ENCODE measurements at places on chromosomes 5 and 9. TPM values are rescaled to one million over a fixed set of nuclear protein-coding genes. Genes with fewer than 3 reads are reported as not detected.
A peak's percentile ranks its signal among the peaks of the same experiment; 100 is the strongest.

DNA sequence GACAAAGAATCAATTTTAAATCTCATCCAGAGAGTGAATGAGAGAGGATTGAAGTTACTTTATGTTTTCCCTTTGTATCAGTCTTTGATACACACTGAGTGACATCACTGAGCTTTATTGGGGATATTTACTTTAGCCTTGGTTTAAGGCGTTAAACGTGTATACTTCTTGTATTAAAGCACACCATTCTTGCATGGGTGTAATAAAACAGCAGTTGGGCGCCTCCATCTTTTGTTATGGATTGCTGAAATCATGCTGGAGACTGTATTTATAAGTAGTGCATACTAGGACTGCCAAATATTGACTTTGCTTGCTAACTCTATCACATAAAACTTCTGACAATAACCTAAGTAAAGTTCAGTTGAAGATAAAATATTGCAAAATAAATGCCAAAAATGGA is 1755.8 kb upstream of the WWC1 start:
- DNase-seq, result no peak

The NRARP gene
- 0.82 TPM for total RNA-seq

DNA sequence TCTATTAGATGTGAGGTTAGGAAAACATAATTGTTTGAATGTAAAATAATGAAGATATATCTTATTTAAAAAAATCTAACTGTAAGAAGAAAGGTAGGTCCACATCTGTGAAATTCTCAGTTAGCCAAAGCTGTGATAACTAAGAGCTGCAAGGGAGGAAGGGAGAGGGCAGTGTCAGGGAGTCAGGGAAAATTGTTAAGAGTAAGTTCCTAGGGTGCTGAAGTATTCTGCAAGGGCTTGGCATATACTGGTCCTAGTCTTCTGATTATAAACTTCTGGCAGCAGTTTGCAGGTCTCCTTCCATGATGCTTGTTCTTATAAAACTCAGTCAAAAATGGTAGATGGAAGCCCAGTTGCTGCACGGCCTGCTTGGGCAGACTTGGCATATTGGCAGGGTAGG is 233.2 kb downstream of the NMUR2 start:
- no peak for DNase-seq

DNA sequence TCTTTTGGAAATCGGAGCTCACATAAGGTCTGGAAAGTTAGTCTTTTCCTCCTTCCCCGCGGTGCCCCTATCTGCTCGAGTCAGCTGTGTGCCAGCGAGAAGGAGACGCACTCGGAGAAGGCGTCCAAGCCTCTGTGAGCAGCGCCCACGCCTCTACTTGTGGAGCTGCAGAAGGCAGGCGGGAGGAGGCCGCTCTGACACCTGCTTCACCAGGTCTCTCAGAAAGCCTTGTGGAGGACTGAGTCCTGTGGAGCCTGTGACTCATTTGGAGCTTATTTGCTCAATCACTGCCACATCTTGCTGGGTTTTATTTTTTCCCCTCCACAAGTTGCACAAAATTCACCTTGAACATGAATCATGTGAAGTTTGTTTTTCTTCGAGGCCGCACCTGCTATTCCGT is 117.5 kb downstream of the IRX2 start:
- no peak for DNase-seq

- no peak for DNase-seq
Observed at GRCh38 chr5:59091965-59092364, 509.1 kb downstream of the RAB3C start.

GRCh38 chr5:88727705-88728313 is 155.2 kb downstream of the MEF2C start:
- DNase-seq, result no peak

DNA sequence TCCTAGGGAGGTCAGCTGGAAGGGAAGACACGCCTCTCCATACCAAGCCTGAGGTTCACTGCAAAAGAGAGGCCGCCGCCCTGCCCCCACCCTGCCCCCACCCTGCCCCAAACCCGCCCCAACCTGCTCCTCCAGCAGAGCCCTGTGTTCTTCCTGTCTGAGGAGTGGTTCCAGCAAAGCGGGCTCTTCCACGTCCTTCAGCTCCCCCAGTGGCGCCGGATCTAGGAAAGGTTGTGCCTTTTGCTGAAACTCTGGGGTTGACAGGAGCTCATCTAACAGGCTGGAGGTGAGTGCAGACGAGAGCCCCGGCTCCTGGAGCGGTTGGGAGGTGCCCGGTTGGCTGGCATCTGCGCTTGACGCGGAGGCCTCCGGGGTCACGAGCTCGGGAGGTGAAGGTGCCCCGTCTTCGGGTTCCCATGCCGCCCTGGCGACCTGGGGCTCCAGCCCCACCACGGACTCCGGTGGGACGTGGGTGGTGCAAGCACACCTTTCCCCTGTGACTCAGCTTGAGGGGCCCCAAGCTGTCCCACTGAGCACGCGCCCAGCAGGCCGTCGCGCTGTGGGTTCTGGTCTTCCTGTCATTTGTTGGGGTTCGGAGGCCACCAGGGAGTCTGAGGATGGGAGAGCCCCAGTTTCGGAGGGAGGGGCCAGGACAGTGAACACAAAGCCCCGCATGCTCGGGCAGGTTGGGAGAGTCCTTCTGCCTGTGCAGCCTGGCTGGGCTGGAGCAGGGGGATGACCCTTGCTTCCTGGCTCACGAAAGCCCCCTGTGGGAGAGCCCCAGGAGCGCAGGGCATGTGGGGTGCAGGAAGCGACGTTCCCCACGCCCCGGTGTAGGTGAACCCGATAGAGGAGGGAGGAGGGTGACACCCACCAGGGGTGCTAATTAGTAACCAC is 1467.1 kb downstream of the FOXD4L5 start:
- DNase-seq, result peak; percentile 72

The PDCD1LG2 gene
- 0.83 TPM for total RNA-seq

DNA sequence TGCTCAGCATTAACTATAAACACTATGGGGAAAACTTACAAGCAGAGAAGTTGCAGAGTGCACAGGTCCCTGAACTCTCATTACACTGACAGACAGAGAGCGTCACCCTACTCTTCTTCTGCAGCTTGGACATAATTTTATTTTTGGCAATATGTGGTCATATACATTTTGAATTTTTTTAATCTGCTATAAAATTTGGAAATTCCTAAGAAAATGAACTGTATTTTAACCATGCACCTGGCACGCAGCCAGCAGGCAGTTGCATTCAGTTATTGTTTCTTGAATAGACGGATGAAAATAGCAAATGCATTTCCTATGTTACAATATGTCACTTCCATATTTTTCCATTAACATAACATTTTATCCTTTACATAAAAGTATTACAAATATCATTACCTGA is 100.2 kb downstream of the SLC25A46 start:
- DNase-seq, result no peak

- no peak for DNase-seq
Observed at GRCh38 chr5:73827106-73827450, 201.1 kb downstream of the ARHGEF28 start.
